ENCODE measurements at places on chromosomes 3 and 15.

- DNase-seq, result no peak
Observed at GRCh38 chr3:146594843-146595482, 10.2 kb downstream of the PLSCR5 start.

GRCh38 chr3:18153571-18154173 is 271.5 kb downstream of the SATB1 start:
- DNase-seq, result no peak

GRCh38 chr15:81056304-81056703 is 55.6 kb downstream of the TLNRD1 start:
- no peak for DNase-seq

GRCh38 chr3:4986175-4986781 is 7.0 kb downstream of the BHLHE40 start:
- DNase-seq, result no peak

DNA sequence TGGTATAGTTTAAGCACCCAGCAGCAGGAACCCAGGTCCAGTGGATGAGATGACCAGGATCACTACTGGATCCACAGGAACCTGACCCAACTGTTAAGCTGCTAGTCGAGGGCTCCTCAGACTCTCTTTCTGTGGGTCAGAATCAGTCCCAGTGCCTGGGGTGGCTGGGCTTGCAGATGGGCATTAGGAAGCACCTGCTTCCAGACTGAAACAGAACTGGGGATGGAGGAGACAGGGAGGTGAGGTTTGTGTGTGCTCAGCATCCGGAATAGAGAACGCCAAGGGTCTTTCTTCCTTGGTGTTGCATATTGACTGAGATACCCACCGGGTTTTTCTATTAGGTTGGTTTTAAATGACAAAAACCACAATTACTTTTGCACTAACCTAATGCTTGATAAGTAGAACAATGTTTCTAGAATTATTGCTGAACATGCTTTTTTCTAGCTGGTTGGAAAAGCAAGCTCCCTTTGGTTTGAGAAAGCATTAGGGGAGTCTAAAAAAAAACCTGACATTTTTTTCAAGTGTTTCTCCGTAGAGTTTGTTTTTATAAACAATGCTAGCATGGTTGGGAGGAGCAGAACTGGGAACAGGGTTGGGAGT is 779 bp downstream of the ST3GAL6 start:
- no peak for DNase-seq

- DNase-seq, result no peak
Observed at GRCh38 chr15:27538325-27538724, 560.8 kb downstream of the OCA2 start.

DNA sequence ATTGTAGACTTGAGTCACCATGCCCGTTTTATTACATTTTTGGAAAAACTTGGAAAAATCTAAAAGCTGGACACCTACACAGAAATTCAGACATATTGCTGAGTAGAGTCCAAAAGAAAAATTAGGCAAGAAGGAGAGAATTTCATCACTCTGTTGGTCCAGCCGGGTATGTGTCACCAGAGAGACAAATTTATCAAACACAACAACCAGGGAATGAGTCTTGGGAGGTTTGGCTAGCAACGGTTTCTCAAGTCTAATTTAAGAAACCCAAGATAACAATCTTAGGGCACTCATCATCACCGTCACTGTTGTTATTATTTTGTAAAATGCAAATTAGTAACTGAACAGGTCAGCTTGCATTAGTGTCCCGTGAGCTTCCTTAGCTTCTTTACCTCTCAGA is 197.5 kb upstream of the C2CD4B start:
- DNase-seq, result no peak

- DNase-seq, result no peak
Observed at GRCh38 chr15:27222479-27222878, 251.5 kb downstream of the GABRG3 start.

DNA sequence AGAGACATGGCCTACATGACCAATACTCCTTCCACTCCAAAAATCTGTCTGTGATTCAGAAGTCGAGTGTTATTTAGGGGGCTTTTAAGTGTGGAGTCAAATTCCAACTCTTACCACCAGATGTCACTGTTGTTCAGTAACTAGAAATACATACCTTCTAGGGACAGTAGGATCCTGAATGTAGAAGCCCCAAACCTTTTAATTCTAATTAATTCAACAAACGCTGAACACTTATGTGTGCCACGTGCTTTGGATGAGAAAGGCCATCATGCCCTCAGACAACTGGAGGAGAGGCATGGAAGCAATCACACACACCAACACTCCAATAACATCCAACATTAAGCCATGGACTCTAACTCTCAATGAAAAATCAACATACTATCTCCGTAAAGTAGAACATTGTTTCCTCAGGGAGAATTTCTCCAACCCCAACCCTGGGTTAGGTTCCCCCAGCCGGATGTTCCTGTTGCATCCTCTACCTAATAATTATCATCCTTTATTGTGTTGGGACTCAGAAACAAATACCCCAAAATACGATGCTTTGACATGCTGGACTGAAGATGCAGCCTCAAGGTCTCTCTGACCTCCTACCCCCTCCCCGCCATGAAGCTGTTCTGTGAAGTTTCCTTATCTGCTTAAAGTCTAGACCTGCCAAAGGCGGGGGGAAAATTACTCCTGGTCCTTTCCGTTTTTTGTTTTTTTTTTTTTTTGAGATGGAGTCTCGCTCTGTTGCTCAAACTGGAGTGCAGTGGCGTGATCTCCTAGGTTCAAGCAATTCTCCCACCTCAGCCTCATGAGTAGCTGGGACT is 8.0 kb upstream of the CCDC13 start:
- no peak for DNase-seq

DNA sequence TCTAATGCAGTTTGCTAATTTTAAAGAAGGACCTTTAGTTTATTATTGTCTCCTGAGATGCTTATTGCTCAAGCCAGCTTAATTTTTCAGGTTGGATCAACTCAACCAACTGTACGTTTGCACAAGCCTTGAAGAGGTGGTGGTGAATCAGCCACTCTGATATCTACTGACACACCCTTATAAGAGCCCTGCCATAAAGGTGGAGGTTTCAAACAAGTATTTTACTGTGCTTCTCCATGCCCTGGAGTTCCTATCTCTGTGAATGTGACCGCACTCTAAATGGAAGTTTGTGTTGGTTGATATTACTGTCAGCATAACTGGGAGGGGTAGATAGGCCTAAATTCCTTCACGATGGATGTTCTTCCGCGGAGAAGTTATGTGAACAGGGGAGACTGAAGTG is 297.3 kb upstream of the UBE2E1 start:
- no peak for DNase-seq

DNA sequence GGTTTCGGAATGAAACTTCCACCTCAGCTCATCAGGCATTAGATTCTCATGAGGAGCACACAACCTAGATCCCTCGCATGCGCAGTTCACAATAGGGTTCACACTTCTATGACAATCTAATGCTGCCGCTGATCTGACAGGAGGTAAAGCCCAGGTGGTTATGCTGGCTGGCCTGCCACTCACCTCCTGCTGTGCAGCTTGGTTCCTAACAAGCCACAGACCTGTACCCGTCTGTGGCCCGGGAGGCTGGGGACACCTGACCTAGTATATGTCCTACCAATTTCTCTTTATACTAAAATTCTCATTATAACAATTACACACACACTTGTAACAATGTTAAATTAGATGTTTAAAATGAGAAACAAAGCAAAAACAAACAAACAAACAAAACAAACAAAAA is 172.2 kb downstream of the SLC9A9 start:
- no peak for DNase-seq

- DNase-seq, result no peak
Observed at GRCh38 chr3:71050538-71051258, 532.8 kb downstream of the FOXP1 start.

DNA sequence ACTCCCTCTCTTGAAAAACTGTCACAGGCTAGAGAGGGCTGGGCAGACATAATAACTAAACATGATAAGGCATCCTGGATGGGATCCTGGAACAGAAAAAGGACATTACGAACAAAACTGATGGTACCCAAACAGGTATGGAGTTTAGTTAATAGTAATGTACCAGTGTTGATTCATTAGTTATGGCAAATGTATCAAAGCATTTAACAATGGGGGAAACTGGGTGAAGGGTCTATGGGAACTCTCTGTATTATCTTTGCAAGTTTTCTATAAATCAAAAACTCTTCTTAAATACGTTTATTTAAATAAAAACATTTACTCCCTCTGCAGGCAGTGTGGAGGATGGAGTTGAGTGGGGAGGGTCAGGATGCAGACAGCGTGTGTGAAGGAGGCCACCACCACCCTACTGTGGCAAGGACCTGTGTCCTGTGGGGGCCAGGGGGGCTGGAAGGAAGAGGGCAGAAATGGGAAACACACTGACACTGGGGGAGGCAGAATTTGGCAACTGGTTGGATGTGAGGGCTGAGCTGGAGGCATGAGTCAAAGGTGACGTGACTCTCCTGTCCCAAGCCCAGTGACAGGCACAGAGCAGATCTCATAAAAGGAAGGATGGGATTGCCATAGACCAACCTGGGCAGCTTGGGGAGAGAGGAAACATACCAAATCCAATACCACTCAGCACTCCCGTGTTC is 59.6 kb upstream of the ITGA11 start:
- no peak for DNase-seq

- DNase-seq, result no peak
Observed at GRCh38 chr15:91566141-91566540, 287.4 kb upstream of the SLCO3A1 start.

GRCh38 chr15:87954793-87955192 is 301.7 kb downstream of the NTRK3 start:
- no peak for DNase-seq
